Naive thymus-derived CD8-positive, alpha-beta T cell (primary cell): ENCODE measurements at places on chromosomes 16 and 17.

- no peaks in the 10 kb centered on the region for H3K36me3 ChIP-seq
- no peaks in the 10 kb centered on the region for H3K27me3 ChIP-seq
- DNase-seq: no peak
- peak overlapping the region; percentile 75 for H3K4me3 ChIP-seq
- H3K27ac ChIP-seq: peak overlapping the region; percentile 93
Measured at GRCh38 chr16:67054901-67055300, 26.0 kb downstream of the CBFB start.

DNA sequence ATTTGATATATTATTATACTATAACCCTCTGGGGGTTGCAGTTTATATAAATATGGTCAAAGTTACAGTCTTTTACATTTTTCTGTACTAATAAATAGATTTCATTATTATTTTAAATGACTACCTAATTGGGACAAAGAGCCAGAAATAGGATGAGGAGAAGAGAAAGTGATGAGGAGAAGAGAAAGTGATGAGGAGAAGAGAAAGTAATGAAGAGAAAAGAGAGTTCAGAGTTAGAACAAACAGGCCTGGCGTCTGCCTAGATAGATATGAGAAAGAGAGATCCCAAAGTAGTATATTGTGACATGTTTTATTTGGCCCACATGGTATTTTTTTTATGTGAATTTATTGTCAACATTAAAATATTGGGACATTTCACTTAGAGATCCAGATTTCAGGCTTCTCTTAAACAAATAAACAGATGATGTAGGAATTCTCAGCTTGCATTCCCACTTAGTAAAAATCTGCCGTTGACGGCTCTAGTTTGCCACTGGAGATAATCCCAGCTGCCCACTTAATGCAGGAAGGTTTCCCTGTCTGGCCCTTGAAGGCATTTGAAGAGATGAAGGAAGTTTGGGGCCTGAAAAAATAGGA, 210.7 kb downstream of the STX8 start:
- peaks cover 3% of the 10 kb centered on the region for H3K36me3 ChIP-seq
- no peaks in the 10 kb centered on the region for H3K4me1 ChIP-seq
- H3K27me3 ChIP-seq: no peaks in the 10 kb centered on the region
- DNase-seq: no peak

DNA sequence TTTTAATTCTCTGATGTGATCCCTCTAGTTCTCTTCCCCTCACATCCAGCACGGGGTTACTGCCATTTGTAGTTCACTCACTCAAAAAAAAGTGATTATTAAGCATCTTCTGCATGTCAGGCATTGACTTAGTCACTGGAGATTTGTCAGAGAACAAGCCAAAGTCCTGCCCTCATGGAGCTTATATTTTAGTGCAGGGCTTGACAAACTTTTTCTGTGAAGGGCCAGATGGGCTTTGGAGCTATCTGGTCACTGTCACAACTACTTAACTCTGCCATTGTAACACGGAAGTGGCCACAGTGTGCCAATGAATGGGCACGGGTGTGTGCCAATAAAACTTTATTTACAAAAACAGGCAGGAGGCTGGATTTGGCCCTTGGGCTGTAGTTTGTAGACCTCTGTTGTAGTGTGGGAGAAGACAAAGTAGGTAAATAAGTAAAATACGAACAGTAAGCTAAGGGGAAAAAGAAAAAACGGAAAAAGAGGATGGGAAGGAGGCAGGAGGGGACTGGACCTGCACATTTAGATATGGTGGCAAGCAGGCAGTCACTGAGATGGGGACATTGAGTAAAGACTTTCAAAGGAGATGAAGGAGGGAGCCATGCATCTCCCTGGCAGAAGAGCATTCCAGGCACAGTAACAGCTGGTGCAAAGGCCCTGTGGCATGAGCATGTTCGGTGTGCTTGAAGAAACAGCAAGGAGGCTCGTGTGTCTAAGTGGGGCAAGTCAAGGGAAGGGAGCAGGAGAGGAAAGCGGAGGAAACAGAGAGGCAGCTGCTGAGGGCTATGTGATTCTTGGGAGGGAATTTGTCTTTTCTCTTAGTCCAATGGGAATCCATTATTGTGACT, 202.8 kb upstream of the CACNG3 start:
- H3K4me1 ChIP-seq: peaks cover 48% of the 10 kb centered on the region
- no peak overlapping the region for H3K27ac ChIP-seq
- H3K27me3 ChIP-seq: no peaks in the 10 kb centered on the region
- DNase-seq: no peak
- H3K36me3 ChIP-seq: peaks cover 9% of the 10 kb centered on the region
- H3K4me3 ChIP-seq: no peak overlapping the region

DNA sequence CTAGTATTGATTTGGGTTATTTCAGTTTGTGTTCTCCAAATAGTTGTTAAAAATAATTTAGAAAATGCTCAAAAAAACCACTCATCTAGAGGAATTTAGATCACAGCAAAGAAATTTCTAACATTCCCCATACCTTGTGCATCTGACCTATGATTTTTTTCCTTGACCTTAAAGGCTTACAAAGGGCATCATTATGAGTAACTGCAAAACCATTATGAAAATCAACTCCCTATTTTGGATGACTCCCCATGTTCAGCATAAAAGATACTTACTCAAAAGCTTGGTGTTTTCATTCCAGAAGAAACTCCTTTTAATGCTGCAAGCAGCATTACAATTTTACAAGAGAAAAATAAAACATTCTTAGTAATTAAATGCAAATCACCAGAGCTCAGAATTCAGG, 83.2 kb downstream of the GRIN2A start:
- H3K27ac ChIP-seq: no peak overlapping the region
- no peak for DNase-seq
- H3K4me3 ChIP-seq: no peak overlapping the region
- H3K36me3 ChIP-seq: no peaks in the 10 kb centered on the region

DNA sequence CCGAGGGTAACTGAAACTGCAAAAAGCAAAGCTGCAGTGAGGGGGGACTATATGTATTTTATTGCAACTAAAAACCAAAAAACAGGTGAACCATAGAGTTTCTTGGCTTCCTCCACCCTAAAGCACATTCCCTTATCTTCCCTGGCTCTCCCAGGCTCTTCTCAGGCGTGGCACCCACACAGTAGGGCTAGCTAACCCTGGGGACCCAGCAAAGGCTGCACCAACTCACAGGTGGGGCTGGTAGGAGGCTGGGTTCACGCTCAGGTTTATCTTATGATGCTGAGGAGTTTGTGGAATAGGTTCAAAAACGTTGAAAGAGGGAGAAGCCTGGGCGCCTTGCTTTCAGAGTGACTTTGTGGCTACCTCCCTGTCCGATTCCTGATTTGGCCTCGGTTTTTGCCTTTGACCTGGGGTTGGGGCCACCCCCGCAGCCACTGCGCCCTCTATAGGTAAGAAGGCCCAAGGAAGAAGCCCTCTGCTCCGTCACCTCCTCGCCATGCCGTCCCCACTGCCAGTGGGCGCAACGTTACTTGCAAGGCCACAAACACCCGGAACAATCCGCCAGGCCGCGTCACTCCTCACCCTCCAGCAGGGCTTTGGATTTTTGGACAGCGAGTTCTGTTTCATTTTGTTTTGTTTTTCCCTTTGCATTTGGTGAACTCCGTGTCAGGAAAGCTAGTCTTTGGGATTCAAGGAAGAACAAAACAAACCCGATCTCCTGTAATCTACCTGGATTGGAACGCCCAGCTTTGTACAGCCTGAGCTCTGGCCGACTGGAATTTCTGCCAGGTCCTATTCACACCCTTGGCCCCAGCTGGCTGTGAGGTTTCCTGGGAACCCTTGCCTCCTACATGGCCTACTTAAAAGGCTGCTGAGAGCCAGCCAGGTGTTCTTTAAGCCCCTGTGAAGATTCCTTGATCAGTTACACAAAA, 60.8 kb downstream of the TBC1D16 start:
- no peak for DNase-seq
- no peak overlapping the region for H3K27ac ChIP-seq
- H3K4me3 ChIP-seq: no peak overlapping the region
- no peaks in the 10 kb centered on the region for H3K27me3 ChIP-seq
- H3K36me3 ChIP-seq: peaks cover 3% of the 10 kb centered on the region
- H3K4me1 ChIP-seq: peaks cover 2% of the 10 kb centered on the region
